PC-3 (cell line): ENCODE measurements at places on chromosomes 2 and 18. TPM values are rescaled to one million over a fixed set of nuclear protein-coding genes. Genes with fewer than 3 reads are reported as not detected.

EPAS1 gene
- total RNA-seq: 43.2 and 77.0 TPM in 2 replicates

GRCh38 chr18:3747176-3747973, 297.4 kb downstream of the TGIF1 start:
- DNase-seq: no peak

DOK6 gene
- not detected in 2 replicates for total RNA-seq

DNA sequence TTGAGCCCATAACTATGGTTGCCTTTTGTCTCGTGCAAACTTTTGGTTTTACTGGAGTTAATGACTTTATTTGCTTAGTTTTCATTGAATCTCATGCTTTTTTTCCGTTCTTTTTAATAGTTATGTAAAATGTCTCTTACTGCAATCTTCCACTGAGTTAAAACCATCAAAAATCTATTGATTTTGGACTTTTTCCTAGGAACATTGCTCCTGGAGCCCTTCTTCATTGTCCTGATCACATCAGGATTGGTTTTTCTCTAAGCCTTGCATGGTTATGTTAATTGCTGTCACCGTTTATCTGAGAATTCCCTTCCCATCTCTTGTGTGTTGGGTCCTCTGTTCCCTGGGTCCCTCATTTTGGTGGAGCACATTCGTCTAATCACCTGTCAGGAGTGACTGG, 125.5 kb downstream of the PARD3B start:
- DNase-seq: no peak

DNA sequence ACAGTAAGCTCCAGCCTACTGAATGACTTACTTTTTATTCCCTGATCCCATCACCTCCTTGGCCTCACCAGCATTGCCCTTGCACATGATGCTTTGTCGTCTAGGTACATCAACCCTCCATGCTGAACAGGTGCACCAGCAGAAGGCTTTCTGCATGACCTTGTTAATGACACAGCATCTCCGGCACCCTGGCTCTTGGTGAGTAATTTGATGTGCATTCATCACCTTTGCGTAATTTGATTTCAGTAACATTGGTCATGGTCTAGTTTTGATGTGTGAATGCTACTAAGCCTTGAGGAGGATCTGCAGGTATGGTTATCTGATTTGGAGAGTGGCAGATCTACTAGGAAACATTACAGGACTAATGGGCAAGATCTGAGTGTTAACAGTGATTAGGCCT, 103.6 kb downstream of the STK39 start:
- no peak for DNase-seq
